Stimulated activated CD8-positive, alpha-beta memory T cell treated with anti-CD3 and anti-CD28 coated beads, Interleukin-7, amount 100 ng/mL, for 1 hour (primary cell): ENCODE measurements at places on chromosomes 13 and 19.

DNA sequence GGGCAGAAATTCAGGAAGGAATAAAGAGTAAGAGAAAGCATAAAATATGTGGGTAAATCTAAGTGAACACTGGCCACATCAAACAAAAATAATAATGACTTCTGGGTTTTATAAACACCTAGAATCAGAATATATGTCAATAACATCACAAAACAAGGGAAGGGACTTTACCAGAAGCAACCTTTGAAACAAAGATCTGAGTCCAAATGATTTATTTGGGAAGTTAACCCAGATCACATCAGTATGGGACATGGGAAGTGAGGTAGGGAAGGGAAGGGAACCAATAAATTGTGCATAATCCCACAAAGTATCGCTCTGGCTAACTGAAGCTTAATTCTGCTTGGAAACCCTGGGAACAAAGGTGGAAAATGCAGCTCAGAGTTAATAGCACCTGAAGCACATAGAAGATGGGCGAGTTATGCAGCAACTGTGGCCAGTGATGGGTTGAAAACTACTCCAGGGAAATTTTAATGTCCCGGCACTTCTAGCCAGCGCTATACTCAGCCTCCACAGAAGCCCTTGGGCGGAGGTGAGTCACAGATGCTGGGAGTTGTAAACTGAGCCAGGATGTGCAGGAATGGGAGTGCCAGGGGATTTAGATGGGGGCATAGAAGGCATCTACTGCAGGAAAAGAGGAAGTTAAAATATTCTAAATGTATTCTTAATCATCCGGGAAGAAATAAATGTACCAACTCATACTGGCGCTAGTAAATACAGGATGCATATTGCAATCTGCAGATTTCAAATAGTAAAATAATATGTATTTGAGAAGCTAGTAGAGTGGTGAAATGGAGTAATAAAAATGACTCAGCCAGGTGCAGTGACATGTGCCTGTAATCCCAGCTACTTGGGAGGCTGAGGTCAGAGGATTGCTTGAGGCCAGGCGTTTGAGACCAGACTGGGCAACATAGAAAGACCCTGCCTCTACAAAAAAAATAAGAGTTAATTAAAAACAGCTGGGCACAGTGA is 34.2 kb upstream of the CEBPG start:
- no peak for DNase-seq

DNA sequence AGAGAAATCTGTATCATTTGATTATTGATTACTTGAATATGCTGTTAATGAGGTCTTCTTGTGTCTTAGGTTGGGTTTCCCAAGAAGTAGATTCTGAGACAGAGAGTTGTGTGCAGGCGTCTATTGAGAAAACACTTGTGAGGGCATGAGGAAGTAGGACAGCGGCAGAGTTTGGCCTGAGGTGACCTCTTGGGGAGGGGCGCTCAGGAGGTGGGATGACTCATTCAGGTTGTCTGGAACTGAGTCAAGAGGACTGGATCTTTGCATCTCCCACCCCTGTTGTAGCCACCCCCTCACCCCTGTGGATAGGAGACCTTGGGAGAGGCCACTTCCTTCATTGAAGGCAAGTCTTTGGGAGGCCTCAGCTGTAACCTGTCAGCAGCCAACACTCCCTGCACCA is 35.2 kb upstream of the WDFY2 start:
- DNase-seq, result no peak

GRCh38 chr19:15507068-15508034 is 974 bp upstream of the CYP4F22 start:
- DNase-seq, result no peak

GRCh38 chr19:10279737-10280442 is 6.9 kb upstream of the ICAM4 start:
- DNase-seq, result no peak

DNA sequence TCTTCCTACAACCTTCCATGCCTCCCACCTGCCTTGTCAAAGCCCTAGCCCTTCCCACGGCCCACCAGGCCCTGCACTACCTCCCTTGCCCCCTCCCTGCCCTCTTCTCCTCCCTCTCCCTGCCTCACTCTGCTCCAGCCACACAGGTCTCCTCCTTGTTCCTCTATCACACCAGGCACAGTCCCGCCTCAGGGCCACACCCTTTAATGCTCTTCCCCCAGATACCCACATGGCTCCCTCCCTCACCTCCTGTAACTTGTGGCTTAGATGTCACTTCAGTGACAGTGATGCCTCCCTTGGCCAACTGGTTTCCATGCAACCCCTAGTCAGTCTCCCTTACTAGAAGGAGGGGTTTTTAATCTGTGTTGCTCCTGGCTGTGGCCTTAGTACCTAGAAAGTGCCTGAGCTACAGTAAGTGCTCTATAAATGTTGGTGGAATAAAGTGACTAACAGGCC is 1.3 kb downstream of the SIRT6 start:
- DNase-seq, result no peak

- no peak for DNase-seq
These were observed 281.4 kb downstream of the LHFPL6 start for GRCh38 chr13:39321574-39321973.

- DNase-seq, result no peak
These were observed 90.2 kb downstream of the ZAR1L start for GRCh38 chr13:32224916-32225315.

GRCh38 chr13:82976499-82976898 is 905.8 kb downstream of the SLITRK1 start:
- DNase-seq, result no peak

- DNase-seq, result no peak
These were observed 7.7 kb upstream of the TEX26 start for GRCh38 chr13:30924721-30925120.

DNA sequence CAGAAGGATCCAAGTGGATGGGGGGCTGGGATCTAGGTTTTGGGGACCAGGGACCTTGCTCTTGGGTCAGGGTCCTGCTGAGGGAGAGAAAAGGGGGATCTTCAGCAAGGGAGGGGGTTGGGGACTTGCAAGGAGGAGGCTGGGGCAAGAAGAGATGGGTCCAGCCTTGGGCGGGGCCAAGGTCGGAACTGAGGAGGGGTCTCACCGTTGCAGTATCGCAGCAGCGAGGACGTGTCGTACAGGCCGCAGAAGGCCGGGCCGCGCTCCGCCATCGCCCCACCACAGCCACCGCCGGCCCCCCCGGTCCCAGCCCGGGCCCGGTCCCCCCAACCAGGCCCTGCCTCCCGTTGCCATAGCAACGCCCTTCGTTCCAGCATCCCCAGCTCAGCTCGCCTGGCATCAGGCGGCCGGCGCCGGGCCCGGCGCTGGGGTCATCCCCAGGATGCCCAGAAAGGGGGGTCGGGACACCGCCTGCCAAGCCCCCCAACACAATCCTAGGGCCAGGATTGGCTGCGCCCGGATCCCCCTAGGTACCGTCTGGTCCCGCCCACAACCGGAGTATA is 6.0 kb upstream of the EML2 start:
- DNase-seq, result no peak

DNA sequence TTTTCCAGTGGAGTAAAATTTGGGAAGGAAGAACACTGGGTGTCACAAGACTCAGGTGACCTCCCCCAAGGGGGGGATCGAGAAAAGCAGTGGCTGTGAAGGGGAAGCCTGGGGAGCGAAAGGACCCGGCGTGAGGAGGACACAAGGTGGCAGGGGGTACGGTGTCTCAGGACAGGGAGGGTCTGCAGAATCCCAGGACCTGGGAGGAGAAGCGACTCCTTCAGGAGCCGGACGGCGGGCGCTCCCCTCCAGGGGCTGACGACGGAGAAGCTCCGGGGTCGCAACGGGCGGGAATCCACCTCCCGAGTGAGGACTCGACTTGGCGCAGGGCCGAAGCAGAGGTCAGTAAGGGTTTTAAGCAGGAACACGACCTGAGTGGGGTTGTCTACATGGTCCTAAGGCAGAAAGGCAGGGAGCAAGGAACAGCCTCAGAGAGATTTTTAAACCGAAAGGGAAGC is 529 bp downstream of the ZNF836 start:
- DNase-seq, result no peak

DNA sequence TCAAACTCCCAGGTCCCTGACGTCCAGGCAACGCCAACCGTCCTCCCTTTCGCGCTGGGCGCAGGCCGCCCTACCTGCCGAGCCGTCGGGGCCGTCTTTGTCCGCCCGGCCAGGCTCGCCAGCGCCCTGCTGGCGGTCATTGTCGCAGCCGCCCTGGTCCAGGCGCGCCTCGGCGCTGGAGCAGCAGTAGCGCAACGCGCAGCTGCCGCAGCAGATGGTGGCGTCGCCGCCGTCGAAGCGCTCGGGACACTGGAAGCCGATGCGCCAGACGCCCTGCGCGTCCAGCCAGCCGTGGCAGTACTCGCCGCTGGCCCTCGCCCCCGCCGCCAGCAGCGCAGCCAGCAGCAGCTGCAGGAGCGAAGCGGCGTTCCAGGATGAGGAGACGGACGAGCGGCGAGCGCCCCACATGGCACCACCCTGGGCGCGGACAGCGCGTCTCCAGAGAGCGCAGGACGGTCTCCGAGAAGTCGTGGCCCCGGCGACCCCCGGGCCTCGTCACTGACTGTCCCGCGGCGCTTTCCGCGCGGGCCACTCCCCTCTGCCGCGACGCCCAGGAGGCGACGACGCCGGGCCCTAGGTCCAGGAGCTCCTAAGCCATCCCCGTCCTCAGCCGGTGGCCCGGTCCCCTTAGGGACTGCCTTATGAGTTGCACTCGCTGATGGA is 1.1 kb downstream of the SHISA2 start:
- DNase-seq, result no peak

GRCh38 chr19:6292006-6292405 is 12.2 kb upstream of the MLLT1 start:
- DNase-seq, result no peak

GRCh38 chr13:113573065-113573464 is 11.5 kb upstream of the TFDP1 start:
- no peak for DNase-seq

DNA sequence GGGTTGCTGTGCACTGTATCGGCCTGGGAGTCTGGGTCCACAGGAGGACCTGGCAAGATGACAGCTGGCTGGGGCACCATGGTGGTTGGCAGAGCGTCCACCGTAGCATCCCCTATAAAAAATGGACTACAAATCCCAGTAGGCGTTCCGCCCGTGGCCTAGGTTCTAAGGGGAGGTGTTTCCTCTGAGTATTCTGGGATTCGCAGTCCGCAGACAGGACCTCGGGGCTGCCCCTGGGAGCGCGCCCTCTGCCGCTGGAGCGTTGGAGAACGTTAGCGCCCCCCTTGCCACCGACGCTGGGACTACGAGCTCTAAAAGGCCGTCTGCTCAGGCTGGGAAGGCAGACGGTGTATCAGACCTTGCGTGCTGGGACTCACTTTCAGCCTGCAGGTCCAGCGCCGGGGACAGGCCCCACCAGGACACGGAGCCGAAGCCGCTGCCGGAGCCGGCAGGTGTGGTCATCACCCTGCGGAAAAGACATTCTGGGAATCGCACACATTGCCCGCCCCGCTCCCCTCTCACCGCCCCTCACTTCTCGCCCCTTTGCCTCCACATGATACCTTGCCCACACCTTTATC is 372 bp downstream of the DNAAF3 start:
- DNase-seq, result no peak

DNA sequence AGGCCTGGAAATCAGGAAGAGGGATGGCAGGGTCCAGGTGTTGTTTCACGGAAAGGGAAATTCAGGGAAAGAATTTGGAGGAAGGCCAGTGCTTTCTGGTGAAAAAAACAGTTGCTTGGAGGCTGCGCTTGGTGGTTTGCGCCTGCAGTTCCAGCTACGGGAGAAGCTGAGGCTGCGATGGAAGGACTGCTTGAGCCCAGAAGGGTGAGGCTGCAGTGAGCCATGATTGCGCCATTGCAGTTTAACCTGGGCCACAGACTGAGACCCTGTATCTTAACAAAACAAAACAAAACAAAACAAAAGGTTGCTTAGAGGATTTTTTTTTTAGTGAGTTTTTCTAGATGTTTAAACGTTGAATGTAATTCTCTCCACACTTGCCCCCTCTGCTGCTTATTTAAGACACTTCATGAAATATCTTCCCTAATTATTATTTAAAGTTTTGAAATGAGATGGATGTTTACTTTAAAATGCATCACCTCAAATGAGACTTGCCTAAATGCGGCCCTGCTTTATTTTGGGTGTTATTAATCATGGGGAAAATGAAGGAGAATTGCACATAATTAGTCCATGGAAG is 75.4 kb upstream of the TRPC4 start:
- DNase-seq, result no peak

- no peak for DNase-seq
These were observed 1872.3 kb upstream of the PCDH20 start for GRCh38 chr13:63287926-63288325.

DNA sequence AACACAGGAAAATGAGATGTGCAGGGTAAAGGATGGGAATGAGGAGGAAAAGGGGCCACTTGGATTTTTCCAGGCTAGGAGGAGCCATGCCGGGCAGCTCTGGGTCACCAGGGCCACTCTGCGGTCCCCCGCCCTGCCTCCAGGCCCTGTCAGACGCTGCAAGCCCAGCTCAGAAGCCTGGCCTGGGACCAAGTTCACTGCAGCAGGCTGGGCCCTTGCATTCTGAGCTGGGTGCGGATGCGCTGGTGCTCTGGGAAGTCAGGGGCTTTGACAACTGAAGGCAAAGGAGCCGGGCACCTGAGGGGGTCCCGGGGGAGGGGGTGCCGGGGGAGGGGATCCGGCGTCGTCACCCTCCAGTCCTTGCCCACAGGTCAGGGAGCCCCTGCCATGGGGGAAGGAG is 77.5 kb downstream of the WTIP start:
- no peak for DNase-seq

GRCh38 chr13:86992251-86992650 is 678.9 kb upstream of the SLITRK5 start:
- no peak for DNase-seq

- no peak for DNase-seq
These were observed 6.6 kb downstream of the CACNA1A start for GRCh38 chr19:13499692-13500091.

DNA sequence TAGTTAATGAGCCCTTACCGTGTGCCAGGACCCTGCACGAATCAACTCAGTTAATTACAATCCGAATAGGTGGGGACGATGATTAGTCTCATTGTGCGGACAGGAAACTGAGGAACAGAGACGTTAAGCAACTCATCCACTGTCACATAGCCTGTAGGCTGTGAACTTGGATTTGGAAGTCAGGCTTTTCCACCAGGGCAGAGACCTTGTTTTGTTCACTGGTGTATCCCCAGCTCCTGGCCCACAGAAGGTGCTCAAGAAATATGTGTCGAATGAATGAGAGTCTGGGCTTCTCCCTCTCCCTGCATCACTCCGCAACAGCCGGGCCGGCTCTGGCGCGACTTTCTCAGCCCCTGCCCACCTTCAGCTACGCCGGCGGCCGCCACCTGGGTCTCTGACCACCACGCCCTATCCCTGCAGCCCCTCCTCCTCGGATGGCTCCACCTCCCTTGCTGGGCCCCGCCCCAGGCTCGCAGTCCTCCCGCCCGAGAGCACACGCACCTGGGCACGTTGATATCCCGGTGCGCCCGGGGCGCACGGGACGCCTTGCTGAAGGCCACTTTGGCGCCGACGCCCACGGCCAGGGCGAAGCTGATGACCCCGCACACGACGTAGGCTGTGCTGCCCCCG is 1.3 kb downstream of the SHISA7 start:
- no peak for DNase-seq

DNA sequence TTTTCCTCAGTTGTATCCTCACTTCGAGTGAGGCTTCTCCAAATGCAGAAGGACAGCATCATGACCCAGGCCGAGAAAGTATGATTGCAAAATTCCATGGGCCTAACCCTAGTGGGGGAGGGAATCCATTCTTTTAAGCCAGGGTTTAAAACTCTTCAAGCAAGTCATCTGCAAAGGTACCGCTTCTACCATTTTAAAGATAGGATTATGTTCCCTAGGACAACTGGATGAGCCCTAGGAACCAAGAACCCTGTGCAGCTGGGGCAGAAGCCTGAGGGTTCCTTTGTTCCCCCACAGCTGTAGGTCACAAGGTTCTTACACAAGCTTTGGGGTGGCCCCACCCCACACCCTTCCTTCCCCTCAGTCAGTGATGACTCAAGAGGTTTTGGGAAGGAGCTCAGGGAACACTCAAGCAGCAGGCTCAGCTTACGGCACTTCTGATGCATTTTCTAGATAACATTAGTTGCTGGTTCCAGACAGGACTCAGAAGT is 13.5 kb downstream of the ARL11 start:
- no peak for DNase-seq
